ENCODE measurements at places on chromosomes 16 and 17.

DNA sequence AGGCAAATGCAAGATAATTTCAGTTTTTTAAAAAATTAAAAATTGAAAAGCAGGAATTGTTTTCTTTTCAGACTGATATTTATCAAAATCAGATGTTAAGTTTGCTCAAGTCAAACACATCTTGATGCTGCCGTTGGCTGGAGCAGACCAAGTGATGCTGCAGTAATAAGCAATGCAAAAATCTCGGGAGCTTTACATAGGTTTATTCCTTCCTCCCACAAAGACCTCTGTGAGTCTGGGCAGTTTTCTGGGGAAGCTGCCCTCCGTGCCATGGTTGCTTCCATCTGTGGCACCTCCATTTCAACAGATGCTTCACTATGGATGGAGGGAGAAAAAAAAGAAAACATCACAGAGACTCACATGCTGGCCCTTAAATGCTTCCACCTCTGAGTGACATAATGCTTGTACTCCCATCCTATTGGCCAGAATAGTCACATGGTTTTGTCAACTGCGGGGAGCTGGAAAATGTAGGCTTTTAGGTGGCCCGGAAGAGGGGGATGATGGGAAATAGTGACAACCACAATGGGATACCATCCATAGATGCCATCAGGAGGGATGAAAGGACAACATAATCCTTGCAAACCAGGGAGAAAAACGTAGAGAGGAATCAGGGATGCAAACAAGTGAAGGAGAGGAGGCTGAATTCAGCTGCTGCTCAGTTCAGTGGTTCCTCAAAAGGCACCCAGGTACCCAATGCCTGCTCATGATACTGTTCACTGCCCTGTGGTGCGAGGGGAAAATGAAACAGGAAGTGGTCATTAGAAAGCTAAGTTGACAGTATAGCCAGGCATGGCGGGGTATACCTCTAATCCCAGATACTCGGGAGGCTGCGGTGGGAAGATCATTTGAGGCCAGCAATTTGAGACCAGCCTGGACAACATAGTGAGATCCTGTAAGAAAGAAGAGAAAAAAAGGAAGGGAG lies 13.5 kb upstream of the ERCC4 start:
- no peak for DNase-seq

DNA sequence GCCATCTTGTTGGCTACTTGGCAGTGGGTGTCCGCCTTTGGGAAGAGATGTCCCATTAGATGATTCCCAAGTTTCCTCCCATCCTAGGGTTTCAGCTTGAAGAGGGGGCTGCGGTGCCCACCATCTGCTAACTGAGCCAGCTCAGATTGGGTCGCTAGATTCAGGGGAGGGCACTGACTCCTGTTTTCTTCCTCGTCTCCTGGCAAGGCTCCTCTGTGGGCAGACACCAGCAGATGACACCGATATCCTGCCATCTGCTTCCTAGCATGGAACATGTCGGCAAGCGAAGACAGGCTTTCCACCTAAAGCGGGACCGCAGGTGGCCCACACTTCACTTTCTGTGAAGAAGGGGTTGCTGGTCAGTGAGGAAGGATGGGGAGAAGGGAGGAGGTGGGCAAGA lies 27.3 kb downstream of the C17orf75 start:
- no peak for DNase-seq

GRCh38 chr16:2121853-2122252 lies 13.8 kb downstream of the PKD1 start:
- DNase-seq, result no peak

- DNase-seq, result no peak
Observed at GRCh38 chr17:74833501-74834377, 25.9 kb downstream of the GRIN2C start.

GRCh38 chr16:57358527-57359095 lies at the start of gene CCL22:
CCL22 (plus strand) TSS chr16:57358783; CDS start chr16:57358817, 34 bp downstream.
- DNase-seq, result no peak

- no peak for DNase-seq
Observed at GRCh38 chr17:48093341-48094045, 7.8 kb downstream of the CBX1 start.

DNA sequence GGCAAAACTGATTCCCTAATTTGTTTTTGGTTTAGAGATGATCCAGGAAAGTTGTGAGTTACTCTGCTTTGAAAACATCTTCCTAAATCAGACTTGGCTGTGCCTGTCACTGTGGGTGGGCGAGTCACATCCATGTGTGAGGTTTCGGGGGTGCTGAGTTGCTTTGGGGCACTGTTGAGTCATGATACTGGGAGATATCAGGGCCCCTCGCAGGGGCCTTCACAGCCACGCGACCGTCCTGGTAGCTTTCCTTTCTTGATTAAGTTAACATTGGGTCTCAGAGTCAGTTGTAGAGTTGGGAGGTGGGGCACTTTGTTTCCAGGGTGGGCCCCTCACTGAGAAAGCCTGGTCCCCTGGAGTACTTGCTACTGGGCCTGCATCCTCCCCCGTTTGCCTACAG lies 58.3 kb upstream of the LGALS9 start:
- DNase-seq, result no peak

DNA sequence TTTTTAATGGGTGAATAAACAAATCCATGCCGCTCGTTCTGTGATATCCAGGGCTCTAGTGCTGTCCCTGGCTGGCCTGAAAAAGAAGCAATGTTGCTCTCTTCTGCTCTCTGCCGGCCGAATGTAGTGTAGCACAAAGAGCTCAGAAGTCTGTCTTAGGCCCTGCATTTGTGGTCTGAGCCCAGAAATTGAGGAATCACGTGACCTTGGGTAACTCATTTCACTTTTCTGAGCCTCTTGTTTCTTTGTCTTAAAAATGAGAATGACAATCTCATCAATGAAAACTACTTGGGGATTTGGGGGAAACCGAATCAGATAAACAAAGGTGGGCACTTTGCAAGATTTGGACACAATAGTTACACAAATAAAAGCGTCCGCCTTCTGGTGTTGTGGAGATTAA lies 381.6 kb upstream of the ASIC2 start:
- DNase-seq, result peak; percentile 4

GRCh38 chr17:14919631-14920213 lies 345.4 kb downstream of the PMP22 start:
- DNase-seq, result no peak

- DNase-seq, result no peak
Observed at GRCh38 chr17:32461498-32461852, 17.2 kb downstream of the PSMD11 start.

- DNase-seq, result peak; percentile 16
Observed at GRCh38 chr16:88451586-88452481, 1.2 kb upstream of the ZFPM1 start.

DNA sequence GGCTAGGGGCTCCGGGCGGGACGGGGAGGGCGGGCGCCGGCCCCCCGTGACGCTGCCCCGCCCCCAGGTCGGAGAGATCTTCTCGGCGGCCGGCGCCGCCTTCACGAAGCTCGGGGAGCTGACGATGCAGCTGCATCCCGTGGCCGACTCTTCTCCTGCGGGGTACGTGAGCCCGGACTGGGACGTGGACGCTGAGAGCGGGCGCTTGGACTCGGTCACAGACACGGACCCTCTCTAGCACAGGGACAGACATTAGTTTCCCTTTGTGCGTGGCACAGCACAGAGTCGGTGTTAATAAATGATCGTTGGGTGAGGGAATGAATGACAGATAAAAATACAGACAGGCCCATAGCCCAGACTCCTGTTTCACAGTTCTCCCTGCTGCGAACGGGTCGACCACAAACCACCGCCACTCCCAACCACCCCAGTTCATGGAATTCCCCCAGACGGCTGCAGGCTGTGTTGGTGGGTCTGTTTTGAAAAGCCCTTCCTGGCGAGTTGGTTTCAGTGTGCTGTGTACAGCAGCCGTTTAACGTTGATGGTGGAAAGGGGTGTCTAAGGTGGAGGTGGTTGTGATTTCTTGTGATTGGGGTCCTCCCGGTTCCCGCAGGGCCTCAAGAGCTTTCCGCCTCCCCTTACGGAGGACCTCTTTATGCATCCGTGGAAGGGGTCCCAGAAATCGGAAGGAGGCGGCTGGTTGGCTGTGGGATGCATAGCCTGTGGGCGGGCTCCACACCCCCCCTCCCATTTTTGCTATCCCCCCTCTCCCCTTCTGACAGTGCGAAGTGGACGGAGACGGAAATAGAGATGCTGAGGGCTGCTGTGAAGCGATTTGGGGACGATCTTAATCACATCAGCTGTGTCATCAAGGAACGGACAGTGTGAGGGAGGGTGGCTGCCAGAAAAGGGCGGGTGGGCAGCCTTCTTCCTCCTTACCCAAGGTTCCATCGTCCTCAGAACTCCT lies 2.9 kb downstream of the RNASEK start:
- peak; percentile 80 for DNase-seq

- DNase-seq, result no peak
Observed at GRCh38 chr16:62408760-62409159, 372.5 kb upstream of the CDH8 start.

- no peak for DNase-seq
Observed at GRCh38 chr16:14405611-14406537, 224.2 kb downstream of the PARN start.

GRCh38 chr16:27330542-27330941 lies 16.8 kb downstream of the IL4R start:
- no peak for DNase-seq

GRCh38 chr16:3485821-3486505 lies 9.3 kb downstream of the C16orf90 start:
- no peak for DNase-seq

GRCh38 chr16:85010931-85011845 lies at the start of gene ZDHHC7:
ZDHHC7 (minus strand) TSS chr16:85011535; CDS start chr16:84990618, 20,917 bp downstream.
- peak; percentile 80 for DNase-seq

DNA sequence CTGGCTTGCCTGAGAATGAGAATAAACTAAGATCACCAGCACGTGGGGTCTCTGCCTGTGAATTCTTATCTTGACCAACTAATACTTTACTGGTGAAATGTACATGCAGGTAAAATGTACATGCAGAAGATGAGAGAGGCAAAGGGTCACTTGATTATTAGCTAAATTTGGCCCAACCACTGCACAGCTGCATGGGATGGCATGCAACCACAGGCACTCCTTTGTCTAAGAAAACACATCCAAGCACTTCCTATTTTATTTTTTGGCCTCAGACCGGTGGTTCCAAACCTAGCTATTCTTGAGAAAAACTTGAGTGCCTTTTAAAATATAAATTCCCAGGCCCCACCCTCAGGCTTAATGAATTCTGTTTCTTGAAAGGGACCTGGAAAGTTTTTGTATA lies 77.9 kb downstream of the SYCE1L start:
- DNase-seq, result no peak

GRCh38 chr16:88351491-88352101 lies 31.2 kb upstream of the ZNF469 start:
- DNase-seq, result no peak

GRCh38 chr17:40479754-40480480 lies 21.5 kb downstream of the TNS4 start:
- no peak for DNase-seq

DNA sequence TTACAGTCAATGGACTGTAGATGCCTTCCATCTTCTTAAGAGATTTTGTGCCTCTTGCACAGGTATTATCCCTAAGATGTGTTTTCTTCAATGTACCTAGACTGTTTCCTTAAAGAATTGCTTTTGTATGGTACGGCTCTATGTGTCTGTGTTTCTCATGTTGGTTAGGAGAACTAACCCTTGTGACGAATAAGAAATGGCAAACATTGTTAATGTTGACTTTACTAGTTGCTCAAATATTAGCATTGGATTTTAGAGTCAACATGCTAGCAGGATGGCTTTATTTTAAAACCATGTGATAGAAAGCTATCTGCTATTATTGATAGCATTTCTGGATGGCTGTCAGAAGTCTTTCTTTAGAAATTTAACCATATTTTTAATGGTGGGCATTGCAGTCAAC lies 34.5 kb downstream of the WWOX start:
- no peak for DNase-seq

DNA sequence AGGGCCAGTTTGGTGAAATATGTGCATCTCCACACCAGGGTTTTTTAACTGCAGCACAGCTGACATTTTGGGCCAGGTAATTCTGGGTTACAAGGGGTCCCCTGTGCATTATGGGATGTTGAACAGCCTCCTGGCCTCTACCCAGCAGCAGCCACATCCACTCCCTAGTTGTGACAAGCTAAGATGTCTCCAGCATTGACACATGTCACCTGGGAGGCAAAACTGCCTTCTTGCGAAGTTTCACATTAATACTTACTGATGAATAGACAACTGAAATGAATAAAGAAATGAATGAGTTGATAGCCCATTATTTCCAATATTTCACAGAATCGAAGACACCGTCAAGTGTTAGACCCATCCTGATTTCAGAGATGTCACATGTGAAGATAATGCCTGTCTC lies 383.7 kb downstream of the CPPED1 start:
- no peak for DNase-seq

- DNase-seq, result no peak
Observed at GRCh38 chr16:88920618-88921590, 54.4 kb upstream of the PABPN1L start.

GRCh38 chr16:80887062-80887461 lies 82.7 kb upstream of the CDYL2 start:
- DNase-seq, result no peak

- DNase-seq, result no peak
Observed at GRCh38 chr16:15741207-15741871, 91.3 kb downstream of the NDE1 start.

- no peak for DNase-seq
Observed at GRCh38 chr17:82338858-82339633, 5.5 kb upstream of the SECTM1 start.

DNA sequence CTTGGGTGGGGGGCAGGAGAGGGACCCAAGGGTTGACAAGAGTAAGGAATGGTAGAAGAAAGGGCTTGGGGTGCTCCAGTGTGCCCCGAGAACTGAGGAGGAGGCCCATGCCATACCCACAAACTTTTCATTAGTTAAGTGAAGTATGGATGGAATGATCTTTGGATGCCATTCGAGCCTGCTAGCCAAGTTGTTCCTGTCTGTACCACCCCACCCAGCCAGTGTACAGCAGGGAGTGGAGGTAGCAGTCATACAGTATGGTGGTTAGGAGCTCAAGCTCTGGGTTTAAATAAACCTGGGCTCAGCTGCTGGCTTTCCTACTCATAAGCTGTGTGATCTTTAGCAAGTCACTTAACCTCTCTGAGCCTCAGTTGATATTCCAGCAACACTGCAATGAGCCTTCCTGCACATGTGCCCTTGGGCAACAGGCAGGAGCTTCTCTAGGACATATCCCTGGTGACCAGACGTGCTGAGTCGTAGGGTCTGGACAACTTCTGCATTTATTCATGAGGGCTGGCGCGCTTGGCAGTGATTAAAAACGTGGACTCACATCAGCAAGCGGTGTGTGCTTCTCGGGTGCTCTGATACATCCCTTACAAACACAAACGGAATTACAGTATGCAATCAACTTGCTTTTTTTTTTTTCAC lies 22.9 kb downstream of the ITPRIPL2 start:
- no peak for DNase-seq

DNA sequence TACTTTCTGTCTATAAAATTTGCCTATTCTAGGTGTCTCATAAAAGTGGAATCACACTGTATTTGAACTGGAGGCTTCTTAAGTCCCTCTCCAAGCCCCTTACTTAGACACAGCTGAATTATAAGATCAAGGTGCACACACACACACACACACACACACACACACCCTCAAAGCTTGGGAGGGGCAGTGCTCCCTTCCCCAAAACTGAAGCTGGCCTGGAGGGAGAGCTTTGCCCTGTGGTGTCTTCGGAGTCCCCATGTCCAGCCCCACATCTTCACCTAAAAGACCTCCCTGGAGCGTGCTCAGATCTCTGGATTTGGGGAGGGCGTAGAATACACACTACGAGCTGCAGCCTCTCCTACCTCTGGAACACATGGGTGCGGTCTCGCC lies 828 bp downstream of the EMP2 start:
- no peak for DNase-seq
